ENCODE measurements at places on chromosomes 3 and 15. TPM values are rescaled to one million over a fixed set of nuclear protein-coding genes. Genes with fewer than 3 reads are reported as not detected.

GRCh38 chr15:94670438-94671034 lies 439.2 kb downstream of the MCTP2 start:
- DNase-seq: no peak

GRCh38 chr15:41603941-41604911 lies 45.2 kb downstream of the TYRO3 start:
- DNase-seq: peak; percentile 27

DNA sequence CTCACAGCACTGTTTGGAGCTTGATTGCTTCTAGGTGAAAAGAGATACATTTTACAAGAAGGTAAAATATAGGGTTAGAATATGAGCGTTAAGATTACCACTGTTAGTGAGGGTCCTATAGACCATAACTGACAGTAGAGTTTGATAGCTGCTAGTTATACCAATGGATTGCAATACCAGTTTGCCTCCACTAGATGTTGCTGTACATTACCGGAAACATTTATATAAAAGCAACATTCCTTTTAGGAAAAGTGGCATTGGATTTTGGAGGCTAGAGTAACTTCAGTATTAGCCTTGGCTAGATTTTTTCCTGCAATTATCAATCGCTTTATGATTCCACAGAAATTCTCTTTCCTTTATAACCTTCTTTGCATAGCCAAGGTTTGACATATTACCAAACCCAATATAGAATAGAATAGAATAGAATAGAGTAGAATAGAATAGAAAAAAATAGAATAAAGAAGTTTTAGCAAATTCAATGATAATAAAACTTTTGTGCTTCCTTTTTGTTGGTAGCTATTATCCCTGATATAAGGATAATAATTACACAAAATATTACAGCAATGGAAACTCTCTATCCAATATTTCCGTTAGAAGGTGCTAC lies 1093.6 kb upstream of the ALCAM start:
- DNase-seq: no peak

PDCD10 gene
- total RNA-seq: 55.5 TPM
